Naive thymus-derived CD8-positive, alpha-beta T cell (primary cell): ENCODE measurements at places on chromosomes 6 and 20.

DNA sequence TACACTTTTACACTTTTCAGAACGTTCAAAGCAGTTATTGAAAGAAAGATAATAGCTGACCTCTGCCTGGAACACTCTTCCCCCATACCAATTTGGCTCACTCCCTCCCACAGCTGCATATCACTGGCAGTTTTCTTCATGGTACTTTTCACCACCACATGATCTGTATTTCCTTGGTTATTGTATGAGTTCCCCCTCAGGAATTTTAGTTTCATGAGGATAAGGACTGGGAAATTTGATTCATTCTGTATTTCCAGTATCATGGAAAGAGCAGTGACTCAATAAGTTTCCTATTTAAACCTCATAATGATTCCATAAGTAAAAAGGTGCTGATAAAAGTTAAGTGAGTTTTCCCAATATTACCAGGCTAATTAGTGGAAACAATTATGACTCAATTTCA is 16.0 kb downstream of the HTR1B start:
- DNase-seq = no peak

DNA sequence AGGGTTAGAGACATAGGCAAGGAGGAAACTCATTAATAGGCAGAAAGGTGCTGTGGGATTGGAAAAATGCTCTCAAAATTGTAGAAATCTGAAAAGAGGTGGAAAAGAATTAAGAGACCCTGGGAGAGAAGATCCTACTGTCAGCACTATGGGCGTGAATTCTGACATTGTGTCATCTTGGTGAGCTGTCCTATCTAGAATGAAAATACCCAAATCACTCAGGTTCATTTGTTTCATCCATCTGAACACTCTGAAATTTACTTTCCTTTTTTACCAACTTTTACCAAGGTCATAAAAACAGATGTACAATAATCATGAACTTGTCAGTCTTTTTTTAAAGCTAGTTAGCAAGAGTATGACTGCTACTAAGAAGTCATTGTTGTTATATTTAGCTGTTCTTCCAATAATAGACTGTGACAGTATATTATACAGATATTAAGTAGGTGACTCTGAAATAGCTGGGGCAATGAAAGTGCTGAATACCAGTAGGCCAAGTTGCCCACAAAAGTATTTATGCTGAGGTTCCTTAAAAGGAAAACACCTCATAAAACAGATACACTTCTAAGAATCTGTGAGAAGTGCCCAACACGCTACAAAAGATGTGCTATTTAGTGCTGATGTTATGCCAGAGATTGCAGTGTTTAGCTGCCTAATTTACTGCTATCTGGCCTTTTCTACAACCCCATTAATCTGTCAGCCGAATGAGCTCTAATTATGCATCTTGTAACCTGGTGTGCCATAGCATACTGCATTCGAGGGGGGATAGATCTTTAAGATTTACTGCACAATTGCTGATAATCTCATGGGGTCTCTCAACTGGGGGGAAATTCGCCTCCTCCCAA is 217.5 kb upstream of the SUPT3H start:
- DNase-seq = no peak

- no peak for DNase-seq
Measured at GRCh38 chr6:1082285-1082935, 229.5 kb upstream of the FOXQ1 start.

GRCh38 chr6:19059102-19059501 is 672.0 kb downstream of the RNF144B start:
- no peak for DNase-seq

- no peak for DNase-seq
Measured at GRCh38 chr6:19754686-19755085, 82.5 kb upstream of the ID4 start.

GRCh38 chr6:2503816-2504494 is 246.8 kb downstream of the MYLK4 start:
- DNase-seq = no peak

DNA sequence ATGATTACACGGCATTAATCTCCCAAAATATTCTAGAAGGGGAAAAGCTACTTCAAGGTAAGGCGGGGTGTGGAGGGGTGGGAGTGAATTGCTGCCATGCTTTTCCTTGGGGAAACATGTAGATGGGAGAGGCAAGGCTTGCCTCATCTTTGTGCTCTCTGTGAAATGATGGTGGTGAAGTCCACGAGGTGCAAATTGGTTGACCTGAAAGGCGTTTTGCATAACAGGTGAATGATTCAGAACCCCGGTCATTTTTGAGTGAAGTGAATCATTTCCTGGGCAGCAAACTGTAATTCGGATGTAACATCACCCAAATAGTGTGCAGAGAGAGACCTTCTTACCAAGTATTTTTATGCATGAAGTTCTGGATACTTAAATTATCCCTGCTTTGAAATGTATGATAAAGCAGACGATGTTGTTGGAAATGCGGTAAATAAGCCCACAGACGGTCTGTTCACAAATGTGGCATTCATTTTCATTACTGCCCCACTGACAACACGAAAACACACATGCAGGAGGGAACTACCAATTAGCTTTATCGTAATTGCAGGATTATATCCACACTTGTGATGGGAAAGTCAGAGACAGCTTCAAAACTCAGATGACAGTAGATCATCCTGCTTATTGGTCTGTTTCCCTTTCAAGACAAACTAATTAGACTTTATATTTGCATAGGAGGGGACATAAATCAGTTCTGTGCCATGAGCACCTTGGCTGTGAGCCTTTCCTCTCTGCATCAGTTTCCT is 3.0 kb downstream of the CDH4 start:
- DNase-seq = no peak

- DNase-seq = no peak
Measured at GRCh38 chr6:143515061-143515760, 3.7 kb upstream of the FUCA2 start.

DNA sequence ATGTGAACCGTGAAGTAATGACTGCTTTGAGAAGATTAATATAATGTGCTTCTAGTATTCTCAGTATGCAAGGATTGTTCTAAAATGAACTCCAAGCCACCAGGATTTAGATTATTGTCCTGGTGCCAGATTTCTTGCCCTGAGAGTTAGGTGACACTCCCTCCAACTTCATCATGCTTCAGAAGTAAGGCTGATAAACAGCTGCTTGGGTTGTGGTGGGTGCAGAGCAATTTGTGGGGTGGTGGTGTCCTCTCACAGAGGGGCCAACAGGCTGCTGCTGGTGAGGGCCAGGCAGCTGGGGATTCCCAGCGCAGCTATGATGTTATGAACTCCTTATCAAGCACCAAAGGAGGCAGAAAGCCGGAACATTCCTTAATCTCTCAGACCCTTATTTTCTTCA is 114.6 kb downstream of the MCHR2 start:
- no peak for DNase-seq

DNA sequence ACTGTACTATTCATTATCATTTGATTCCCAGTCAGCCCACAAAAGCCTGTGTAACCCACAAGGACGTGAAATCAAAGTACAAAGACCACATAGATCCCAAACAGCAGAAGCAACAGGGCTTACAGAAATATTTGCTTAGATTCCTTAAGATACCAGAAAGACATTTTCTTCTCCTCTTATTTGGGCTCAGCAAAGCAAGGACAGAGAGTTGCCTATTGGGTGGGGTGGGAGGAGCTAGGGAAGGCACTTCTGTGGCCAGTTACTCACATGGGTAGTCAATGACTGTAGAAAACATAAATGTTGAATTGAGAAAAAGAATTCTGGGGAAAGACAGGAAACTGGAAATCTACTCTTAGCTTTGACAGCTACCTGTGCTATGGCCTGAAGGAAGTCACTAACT is 19.8 kb downstream of the PDE7B start:
- no peak for DNase-seq

DNA sequence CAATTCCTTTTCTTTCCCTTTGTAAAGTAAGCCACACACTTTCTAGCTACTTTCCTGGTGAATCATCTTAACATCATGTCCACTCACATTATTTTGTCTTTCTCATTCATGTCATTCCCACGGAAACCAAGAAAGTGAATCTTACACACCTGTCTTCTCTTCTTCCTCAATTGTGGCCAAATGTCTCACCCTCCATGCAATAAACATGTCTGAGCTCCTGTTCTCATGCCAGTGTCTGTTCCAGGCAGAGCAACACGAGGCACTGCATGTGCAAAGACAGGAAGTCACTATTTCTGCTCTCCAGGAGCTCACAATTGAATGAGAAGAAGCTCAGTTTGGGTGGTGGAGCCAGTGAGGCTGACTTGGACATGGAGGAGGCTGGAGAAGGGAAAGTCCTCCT is 29.0 kb upstream of the TMEM244 start:
- DNase-seq = no peak

GRCh38 chr20:21125072-21125848 is 622 bp upstream of the KIZ start:
- no peak for DNase-seq

GRCh38 chr6:109315341-109316110 is 66.7 kb downstream of the CD164 start:
- DNase-seq = no peak

GRCh38 chr20:44204156-44204831 is 6.3 kb downstream of the OSER1 start:
- no peak for DNase-seq

DNA sequence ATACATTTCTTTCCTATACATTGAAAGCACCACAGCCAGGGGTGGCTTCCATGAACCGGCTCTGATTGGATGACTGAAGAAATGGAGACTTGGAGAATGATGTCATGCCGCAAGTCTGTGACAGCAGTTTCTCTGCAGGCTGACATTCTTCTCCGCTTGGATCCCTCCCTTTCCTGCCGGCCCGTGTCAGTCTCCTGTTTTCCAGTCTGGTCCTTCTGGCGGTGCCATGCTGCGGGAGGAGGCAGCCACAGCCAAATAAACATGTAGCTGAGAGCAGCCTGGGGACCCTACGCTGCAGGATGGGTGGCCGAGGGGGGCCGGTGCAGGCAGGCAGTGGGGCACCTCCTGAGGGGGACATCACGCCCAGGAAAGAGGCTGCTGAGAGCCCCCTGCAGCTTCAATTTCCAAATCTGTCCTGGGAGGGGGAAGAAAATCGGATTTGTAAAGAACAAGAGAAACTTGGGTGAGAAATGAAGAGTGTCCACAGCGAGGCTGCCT is 178.0 kb downstream of the TAF4 start:
- no peak for DNase-seq

DNA sequence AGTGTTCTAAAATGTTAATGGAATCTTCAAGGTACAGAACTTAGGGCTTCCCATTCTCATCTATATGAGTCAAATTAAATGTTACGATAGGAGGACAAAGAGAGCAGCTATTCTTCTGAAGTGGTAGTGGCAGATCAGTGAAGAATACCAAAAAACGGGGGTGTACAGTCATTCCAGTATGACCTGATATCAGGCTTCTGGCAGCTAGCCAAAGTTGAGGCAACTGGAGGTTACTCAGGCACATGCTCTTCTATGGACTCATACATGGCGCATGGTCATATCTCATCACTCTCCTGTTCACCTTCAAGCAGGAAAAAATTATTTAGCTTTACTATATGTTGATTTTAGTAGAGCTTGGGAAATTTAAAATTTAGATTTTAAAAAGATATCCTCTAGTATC is 1608.8 kb downstream of the GRIK2 start:
- DNase-seq = no peak

DNA sequence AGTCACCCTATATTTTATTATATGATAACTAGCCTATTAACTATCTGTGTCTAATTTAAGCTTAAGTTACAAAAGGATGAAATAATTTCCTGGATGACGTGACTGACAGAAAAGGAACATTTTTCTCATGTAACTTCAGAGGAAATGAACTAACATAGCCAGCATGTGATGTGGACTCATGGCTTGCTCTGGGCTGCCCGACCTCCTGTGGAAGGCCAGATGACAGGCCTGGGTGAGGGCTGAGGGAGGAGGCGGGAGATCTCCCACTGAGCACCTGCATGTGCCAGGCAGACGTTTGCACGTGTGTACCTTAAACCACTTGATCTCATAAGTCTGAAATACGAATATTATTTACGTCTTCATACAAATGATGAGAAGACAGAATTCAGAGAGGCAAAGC is 321.1 kb downstream of the SYNE1 start:
- DNase-seq = no peak

- no peak for DNase-seq
Measured at GRCh38 chr20:50735813-50736212, 4.4 kb downstream of the PARD6B start.

DNA sequence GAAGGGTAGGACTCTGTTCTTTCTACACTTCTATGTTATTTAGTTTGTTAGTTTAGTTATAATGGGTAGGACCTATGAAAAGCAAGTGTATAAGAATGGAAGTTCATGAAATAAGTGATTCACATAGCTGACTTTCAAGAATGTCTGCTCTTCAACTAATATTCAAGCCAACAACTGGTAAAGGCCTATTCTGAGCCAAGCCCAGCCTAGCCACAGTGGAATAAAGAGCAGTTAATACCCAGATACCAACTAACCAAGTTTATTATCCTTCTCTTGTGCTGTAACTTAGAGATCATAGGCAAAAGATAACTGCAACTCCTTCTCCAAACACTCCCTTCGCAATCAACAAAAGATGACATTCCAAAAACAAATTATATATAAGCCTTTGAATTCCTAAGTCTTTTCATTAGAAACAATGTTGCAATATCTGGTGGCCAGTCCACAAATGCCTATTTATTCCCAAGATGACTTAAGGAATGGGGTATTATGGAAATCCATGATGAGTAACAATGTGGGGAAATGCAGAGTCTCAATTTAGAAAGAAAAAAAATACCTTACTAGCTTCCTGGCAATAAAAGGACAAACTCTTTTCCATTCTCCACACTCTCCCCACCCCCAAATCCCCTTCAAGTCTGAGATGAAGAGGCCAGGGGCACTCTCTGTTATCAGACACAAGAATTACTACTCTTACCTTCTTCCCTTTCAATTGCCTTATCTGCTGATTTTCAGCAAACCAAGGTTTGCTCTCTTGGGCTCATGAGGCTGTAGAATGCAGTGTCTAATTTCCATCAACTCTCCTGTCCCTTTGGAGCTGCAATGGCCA is 27.4 kb downstream of the BTBD9 start:
- DNase-seq = no peak

DNA sequence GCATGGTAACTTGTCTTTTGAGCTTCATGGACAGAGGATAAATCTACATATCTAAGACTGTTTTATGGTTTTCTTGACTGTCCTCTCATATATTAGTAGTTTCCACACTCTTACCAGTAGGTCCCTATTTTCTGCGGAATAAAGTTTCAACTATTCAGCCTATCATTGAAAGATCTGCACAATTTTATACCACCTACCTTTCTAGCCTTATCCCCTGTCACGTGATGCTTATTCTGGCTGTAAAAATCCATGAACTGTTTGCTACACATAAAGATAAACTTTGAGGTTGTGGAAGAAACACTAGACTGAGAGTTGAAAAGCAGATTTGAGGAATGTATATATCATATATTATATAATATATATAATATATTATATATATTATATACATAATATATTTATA is 423.8 kb downstream of the TENT5A start:
- no peak for DNase-seq

- no peak for DNase-seq
Measured at GRCh38 chr20:23005776-23006175, 29.3 kb upstream of the SSTR4 start.

- DNase-seq = no peak
Measured at GRCh38 chr6:109660526-109661320, 30.3 kb downstream of the AK9 start.

GRCh38 chr6:111173946-111174345 is 86.6 kb downstream of the SLC16A10 start:
- no peak for DNase-seq
